ENCODE measurements at places on chromosomes 7 and 10.

- DNase-seq = no peak
Measured at GRCh38 chr10:35643151-35644049, 1.3 kb upstream of the FZD8 start.

- no peak for DNase-seq
Measured at GRCh38 chr10:1654247-1654646, 83.1 kb downstream of the ADARB2 start.

DNA sequence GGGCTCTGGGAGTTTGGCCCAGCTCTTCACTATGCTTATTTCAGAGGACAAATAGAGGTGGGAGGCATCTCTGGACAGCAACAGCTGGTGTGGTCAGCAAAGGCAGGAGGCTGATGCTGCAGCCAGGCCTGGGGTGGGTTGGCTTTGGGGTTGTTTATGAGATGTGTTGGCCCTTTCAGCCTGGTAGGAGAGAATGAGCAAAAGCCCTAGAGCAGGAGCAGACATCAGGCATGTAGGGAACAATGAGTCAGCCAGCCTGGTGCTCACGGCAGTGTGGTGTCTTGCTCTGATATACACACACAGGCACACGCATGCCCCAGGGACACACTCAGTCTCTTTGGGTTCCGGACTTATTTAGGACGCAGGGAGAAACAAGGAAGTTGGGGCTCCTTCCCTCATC lies 157.1 kb downstream of the PRKCQ start:
- no peak for DNase-seq

GRCh38 chr10:129675027-129675769 lies 208.2 kb downstream of the MGMT start:
- no peak for DNase-seq

- DNase-seq = no peak
Measured at GRCh38 chr7:156984174-156984891, 26.1 kb downstream of the MNX1 start.

- no peak for DNase-seq
Measured at GRCh38 chr7:106119719-106120118, 7.6 kb upstream of the SYPL1 start.

DNA sequence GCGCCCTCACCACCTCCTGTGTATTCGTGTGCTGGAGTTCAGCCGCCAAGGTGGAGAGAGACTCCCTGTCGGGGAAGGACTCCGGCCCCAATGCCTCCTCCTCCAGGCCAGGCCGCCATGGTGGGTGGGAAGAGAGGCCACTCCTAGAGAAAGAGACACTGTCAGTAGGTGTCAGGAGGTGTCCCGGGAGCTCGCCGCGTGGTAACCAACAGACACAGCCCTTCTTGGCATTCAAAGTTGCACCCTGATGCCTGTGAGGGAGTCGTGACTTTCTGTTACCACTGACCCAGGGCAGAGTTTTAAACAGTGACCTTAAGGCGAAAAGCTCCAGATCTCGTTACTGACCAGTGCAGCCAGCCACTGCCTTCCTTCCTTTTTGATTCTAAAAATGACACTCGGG lies 155.2 kb downstream of the CUX1 start:
- DNase-seq = no peak

- no peak for DNase-seq
Measured at GRCh38 chr10:50234486-50234885, 16.8 kb downstream of the ASAH2 start.

GRCh38 chr7:12127455-12127854 lies 83.6 kb upstream of the TMEM106B start:
- DNase-seq = no peak

GRCh38 chr10:127845756-127846155 lies 47.0 kb downstream of the CLRN3 start:
- DNase-seq = no peak

- DNase-seq = no peak
Measured at GRCh38 chr10:130401860-130402765, 265.9 kb downstream of the GLRX3 start.

GRCh38 chr10:131786756-131787605 lies 113.8 kb upstream of the PPP2R2D start:
- no peak for DNase-seq

DNA sequence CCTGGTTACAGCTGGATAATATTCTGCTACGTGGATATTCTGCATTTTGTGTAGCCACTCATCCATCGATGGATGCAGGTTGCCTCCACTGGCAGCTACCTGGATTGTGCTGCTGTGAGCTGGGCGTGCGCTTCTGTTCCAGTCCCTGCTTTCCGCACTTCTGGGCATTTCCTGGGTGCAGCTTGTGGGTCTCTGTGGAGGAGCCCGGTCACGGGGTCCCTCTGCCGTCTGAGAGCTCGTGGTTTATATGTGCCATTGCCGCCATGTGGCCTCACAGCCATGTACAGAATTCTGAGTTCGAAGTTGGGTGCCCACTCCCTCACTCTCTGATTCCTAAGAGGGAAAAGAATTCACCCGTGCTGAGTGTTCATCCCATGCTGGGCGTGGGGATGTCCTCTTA lies 38.3 kb downstream of the JAKMIP3 start:
- no peak for DNase-seq

DNA sequence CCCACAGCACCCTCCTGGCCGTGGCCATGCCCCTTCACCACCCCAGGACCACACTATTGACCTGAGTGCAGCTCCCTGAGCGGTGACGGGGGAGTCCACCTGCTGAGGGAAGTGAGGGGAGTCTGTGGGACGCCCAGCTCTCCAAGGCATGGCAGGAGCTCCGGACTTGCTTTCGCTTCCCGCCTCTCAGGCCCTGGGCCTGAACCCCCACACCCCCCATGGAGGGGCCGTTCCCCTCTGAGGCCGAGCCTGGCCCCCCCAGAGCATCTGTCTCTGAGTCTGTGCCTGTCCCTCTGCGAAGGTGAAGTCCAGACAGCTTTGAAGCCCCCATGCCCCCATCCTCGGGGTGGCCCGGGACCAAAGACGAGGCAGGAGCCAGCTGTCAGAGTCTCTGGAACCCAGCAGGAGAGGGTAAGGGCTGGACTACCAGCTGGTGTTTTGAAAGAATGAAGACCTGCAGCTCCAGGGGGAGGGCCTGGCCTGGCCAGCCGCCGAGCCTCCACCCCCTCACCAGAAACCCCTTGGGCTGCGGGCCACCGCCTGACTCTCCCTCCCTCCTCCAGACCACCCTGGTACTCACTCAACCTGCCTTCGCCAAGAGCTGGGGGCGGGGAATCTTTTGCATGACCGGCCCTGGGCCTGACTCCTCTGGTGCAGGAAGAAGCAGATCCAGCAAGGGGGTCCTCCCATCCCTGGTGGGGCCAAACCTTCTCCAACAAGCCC lies 114.0 kb downstream of the PDGFA start:
- no peak for DNase-seq

DNA sequence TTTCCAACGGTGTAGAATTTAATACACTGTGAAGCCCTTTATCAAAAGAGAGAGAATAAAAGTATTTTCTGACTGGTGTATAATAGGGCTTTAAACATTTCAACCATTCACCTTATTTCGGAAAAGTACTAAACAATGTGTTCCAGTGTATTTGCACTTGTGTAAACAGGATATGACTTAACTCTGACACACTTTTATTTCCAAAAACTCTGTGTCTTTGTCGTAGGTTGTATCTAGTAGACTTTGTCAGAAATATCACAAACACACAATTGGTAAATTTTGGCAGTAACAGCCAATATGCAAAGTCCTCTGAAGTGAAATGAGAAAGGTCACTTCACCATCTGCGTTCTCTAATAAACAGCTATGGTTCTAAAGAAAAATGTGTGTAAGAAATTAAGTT lies 10.3 kb upstream of the TSPAN13 start:
- DNase-seq = no peak

DNA sequence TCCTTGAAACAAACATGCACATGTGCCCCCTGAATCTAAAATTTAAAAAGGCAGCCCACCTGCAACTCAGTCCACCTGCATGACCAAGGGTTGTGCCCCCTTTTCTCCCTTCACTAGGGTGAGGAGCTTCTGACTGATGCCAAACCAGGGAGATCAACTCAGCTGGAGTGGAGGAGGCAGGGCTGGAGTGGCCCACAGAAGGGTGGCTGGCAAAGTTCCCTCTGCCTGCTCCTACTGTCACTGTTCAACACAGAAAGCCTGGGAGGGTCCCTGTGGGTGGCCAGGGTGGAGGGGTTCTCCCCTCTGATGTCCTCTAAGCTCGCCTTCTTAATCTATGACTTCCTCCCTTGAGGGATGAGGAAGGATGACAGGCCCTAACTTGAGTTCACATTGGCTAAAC lies 55.7 kb upstream of the ANTXRL start:
- no peak for DNase-seq

- no peak for DNase-seq
Measured at GRCh38 chr10:3978174-3978573, 193.2 kb upstream of the KLF6 start.

GRCh38 chr7:4693749-4694148 lies 11.7 kb downstream of the FOXK1 start:
- no peak for DNase-seq

DNA sequence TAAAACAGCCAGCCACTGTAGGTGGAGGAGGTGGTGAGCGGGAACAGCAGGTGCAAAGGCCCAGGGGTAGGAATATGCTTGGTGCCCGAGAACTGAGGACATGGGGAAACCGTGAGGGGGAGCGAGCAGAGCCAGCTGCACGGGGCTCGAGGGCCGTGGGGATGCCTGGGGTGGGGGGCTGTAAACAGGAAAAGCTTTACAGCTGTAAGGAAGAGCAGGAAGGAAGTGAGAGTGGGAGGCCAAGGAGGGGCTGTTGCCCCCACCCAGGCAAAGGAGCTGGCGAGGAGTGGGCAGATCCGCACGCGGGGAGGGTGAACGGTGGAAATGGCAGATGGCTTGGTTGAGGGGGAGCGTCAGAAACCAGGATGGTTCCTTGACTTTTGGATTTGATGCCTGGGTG lies 34.4 kb downstream of the ZMIZ1 start:
- DNase-seq = no peak

- DNase-seq = no peak
Measured at GRCh38 chr10:133162178-133162909, 2.3 kb downstream of the KNDC1 start.

DNA sequence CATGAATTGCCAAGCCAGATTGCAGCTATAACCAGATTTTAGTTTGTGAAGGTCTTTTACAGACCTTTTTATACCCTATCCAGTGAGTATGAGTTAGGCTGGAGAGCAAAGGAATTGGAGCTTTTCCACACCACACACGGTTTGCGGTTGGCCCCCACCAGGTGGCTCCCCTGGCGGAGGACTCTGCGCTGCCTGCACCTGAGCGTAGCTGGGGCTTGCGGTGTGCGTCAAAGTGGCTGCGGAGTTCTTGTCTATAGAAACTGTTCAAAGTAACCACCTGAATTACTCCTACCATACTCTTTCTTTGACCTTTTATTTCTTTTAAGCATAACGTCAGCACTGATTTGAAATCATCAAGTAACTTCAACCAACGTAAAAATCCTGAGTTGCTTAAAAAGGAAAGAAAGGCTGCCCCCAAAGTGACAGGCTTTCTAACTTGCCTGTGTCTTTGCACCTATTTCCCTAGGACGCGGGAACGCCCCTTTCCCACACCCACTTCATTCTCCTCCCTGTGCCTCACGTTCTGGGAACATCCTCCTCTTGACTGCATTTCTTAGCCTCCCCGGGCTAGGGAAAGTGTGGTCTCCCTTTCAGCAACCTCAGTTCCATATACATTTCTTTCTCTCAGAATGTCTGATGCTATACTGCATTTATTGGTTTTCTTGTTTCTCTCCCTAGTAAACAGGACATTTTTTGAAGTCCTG lies 47.6 kb upstream of the TMEM72 start:
- DNase-seq = no peak

GRCh38 chr10:2700626-2701305 lies 366.6 kb upstream of the PFKP start:
- no peak for DNase-seq

GRCh38 chr10:29969255-29970011 lies 90.0 kb downstream of the JCAD start:
- no peak for DNase-seq

GRCh38 chr7:11480143-11480542 lies 351.9 kb downstream of the THSD7A start:
- DNase-seq = no peak

DNA sequence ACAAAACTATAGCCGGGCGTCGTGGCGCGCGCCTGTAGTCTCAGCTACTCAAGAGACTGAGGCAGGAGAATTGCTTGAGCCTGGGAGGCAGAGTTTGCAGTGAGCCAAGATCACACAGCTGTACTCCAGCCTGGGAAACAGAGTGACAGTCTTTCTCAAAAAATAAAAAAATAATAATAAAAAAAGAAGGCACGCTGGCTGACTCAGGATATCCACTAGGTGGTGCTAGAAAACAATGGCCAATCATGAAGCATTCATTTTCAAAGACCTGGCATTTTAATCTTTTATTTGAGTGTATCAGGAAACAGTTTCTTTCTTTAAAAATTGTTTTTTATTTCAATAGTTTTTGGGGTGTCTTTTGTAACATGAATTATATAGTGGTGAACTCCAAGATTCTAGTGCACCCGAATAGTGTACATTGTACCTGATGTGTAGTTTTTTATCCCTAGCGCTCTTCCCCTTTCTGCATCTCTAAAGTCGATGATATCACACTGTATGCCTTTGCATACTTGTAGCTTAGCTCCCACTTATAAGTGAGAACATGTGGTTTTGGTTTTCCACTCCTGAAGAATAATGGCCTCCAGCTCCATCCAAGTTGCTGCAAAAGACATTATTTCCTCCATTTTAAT lies 88.6 kb downstream of the LYZL1 start:
- DNase-seq = no peak

DNA sequence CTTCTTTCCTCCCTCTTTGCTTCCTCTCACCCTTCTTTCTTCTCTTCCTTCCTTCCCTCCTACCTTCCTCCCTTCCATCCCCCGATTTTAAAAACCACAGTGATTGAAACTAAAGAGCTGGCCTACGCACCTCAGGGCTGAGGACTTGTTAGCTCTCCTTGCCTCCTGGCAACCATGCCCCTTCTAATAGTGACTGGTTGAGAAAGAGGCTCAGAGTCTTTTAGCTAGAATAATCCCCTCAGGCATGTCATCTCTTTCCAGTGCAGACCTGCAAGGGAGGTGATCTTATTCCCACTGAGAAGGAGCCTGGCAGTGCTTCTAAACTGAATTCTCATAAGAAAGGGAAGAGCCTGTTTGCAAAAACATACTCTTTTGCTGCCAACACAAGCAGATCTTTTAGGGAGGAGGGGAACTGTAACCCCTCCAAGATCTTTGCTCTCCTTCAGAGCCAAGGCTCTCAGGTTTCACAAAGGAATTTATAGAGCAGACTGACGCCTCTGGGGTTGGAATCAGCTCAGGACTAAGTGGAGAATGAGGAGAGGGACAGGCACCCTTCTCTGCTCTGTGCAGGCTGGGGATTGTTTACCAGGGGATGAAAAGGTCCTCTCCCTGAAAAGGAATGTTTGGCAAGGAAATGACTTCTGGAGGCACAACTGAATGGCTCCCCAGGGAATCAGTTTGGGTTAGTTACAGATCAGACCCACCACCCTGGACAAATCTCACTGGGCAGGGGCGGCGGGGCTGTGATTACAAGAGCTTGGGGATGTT lies 9.4 kb upstream of the ANKRD1 start:
- no peak for DNase-seq

- DNase-seq = no peak
Measured at GRCh38 chr7:133705596-133705995, 421.5 kb upstream of the LRGUK start.

Data from CD4-positive, alpha-beta T cell treated with Interleukin-4 for 1 hour (primary cell).